ENCODE measurements at places on chromosomes 2 and 18.
A peak's percentile ranks its signal among the peaks of the same experiment; 100 is the strongest.

- DNase-seq, result no peak
Measured at GRCh38 chr2:157727693-157728092, 99.0 kb upstream of the ACVR1C start.

- no peak for DNase-seq
Measured at GRCh38 chr2:186771395-186771794, 77.5 kb downstream of the FAM171B start.

GRCh38 chr18:58565021-58565420 lies 63.9 kb downstream of the ALPK2 start:
- DNase-seq, result no peak

DNA sequence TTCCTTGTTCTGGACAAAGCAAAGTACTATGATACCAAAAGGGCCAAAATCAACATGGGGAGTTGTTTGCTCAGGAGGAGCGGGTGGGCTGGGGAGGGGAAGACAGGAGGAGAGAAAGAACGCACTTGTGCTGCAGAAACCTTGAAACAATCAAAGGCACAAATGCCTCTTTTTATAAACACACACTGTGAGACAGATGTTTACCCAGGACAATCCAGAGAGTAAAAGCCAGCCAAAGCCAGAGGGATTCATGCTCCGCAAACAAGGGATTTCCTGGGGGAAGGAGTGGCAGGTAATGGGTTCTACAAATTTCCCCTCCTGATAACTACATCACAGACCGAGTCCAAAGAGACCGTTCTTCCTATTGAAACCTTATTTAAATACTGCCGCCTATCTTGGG lies 323.5 kb upstream of the SKOR2 start:
- no peak for DNase-seq

DNA sequence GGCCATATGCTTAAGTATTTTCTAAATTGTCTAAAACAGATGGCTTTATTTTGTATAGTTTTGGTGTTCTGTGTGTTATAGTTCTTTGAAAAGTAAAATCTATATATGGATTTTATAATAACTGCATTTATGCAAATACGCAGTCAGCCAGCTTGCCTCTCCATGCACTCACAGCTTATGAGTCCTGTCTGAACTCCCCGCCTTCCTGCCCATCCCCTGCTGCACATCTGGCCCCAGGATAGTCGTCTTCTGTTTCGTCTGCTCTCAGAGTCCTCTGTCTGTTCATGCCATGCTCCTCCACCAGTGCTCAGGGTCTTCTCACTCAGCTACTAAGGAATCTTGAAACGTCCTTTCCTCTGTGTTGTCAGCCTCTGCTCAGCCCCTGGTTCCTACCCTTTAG lies 28.2 kb upstream of the ANKRD62 start:
- DNase-seq, result no peak

GRCh38 chr2:190271783-190272456 lies 47.7 kb downstream of the HIBCH start:
- no peak for DNase-seq

- no peak for DNase-seq
Measured at GRCh38 chr2:240998995-240999791, 775 bp downstream of the SNED1 start.

DNA sequence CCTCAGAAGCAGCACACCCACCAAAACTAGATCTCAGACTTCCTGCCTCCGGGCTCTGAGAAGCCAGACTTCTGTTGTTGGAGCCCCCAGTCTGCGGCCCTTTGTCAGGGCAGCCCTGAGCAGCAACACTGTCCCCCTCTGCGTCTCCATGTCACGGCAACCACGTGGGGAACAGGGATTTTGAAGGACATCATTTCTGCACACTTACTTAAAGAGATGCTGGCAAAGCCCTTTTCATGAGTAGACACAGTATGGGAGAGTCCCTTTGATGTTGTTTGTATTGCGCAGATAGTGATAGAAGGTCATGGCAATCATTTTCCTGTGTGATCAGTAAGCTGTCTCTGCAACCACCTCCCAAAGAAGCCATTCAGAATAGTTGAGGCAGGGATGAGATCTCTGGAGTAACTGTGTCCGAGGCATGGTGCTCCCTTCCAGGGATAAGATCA lies 69.1 kb upstream of the ID2 start:
- no peak for DNase-seq

- no peak for DNase-seq
Measured at GRCh38 chr2:221468317-221468716, 103.8 kb downstream of the EPHA4 start.

- no peak for DNase-seq
Measured at GRCh38 chr2:160484859-160485520, 8.6 kb downstream of the RBMS1 start.

GRCh38 chr2:28640260-28640907 lies 111.2 kb upstream of the PPP1CB start:
- DNase-seq, result no peak

GRCh38 chr2:231228974-231229529 lies 30.6 kb downstream of the ARMC9 start:
- DNase-seq, result no peak

GRCh38 chr2:86221066-86221684 lies 21.9 kb downstream of the MRPL35 start:
- peak; percentile 72 for DNase-seq

DNA sequence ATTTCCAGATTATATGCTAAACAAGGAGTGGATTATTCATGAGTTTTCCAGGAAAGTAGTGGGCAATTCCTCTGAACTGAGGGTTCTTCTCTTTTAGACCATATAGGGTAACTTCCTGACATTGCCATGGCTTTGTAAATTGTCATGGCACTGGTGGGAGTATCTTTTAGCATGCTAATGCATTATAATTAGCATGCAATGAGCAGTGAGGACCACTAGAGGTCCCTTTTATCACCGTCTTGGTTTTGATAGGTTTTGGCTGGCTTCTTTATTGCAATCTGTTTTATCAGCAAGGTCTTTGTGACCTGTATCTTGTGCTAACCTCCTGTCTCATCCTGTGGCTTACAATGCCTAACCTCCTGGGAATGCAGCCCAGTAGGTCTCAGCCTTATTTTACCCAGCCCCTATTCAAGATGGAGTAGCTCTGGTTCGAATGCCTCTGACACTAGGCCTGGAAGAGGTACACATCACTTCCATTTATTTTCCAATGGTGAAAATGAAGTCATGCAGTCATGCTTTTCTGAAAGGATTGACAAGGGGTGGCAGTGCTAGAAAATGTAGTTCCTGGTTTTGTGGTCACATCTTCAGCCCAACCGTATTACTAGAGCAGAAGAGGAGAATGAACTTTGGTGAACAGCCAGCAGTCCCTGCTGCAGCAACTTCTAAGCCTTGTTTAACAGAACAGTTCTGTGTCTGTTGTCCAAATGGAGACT lies 26.6 kb upstream of the ITGA4 start:
- no peak for DNase-seq

DNA sequence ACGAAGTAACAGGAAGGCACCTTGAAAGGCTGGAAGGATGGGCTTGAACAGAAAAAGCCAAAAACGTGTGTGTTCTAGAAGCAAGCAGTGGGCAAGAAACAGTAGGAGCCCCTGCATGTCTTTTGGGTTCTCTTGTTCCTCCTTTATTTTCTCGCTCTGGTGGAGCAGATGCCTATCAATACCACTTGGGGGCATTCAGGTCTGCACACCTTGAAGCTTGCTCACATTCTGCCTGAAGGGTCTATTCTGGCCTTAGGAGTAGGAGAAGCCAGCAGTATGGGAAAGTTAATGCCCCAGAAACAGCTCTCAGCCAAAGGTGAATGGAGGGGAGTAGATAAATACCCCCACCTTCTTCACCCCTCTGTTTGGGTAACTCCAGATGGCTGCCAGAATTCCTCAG lies 204.5 kb downstream of the TXNL1 start:
- no peak for DNase-seq

GRCh38 chr2:123696021-123696420 lies 329.1 kb upstream of the CNTNAP5 start:
- no peak for DNase-seq

DNA sequence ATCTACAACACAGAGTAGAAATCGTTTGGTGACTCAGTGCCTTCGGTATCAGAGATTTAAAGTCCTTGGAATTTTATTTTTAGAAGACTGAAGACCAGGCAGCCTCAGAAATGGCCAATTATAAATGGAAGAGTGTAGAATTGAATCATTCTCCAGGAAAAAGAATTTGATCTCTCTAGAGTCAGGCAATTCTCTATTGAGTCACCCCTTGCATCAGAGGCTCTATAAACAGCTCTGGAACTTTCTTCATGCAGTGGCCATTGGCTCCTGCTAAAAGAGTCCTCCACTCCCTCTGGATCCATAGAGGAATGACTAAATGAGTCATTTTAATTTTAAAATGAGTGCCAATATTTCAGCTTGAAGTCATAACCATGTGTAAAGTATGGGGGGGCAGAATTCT lies 816.2 kb downstream of the TDRD15 start:
- no peak for DNase-seq

DNA sequence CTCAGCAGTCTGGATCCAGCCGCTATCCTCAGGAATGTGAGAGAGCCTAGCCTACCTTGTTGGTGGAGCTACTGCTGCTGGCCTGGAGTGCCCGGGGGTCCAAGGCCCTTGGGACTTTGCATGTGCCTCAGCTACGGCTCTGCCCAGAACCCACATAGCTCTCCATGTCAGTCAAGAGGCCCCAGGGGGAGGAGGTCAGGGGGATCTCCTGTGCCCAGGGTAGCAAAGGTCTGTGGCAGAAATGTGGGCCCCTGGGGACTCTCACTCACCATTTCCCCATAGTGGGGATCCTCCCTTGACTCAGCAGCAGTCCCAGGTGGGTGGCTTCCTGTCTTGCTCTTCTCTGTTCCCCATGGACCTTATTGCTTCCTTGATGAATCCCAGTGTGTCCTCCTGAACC lies 342.7 kb upstream of the CHAC2 start:
- no peak for DNase-seq

DNA sequence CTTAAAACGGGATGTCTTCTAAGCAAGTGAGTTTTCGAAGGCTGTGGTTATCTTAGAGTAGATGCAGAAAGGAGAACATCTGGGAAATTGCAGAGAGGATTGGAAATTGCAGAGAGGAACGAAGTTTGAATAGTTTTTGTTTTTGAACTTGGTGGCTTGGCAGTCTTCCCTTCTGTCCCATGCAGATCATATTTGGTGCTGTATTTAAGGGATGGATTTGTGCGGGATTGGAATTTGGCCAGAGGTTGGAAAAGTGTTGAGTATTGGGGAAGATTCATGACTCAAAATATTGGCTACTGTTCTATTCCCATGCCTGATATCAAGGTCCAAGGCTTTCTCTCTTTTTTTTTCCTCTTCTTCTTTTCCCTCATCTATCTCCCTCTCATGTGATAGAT lies 18.2 kb downstream of the PTPRM start:
- no peak for DNase-seq

All from stimulated activated CD4-positive, alpha-beta T cell treated with anti-CD3 and anti-CD28 coated beads, Interleukin-2, amount 100 ng/mL, for 48 hours (primary cell).